ENCODE measurements at places on chromosomes 2 and 18.

DNA sequence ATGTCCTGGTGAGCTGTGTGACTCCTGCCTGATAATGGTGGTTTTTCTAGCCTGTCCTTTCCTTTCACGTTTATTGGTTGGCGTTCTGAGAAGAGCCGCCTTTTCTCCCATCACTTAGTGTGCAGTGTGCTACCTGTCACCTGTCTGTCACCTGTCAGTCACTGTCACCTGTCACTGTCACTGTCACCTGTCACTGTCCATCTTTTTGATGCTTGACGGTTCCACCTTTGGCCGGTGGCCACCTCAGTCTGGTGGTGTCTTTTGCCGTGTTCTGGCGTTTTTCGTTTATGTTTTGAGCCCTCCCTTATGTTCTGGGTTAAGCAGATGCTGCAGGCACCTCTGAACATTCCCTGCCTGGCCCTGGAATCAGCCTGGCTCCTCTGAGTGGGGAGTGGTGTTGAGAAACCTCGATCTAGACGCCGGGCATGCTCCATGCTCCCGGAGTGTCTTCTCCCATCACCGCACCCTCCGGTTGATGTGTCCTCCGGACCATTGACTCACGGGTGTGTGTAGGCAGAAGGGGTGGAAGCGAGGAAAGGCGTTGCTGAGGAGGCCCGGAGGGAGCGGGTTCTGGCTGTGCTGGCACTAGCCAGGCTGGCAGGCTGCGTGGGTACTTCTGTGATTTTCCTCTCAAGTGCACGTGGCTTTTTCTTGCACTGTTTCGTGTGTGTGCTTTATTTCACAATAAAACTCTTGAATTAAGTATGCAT lies 20.7 kb downstream of the DTYMK start:
- DNase-seq = peak; percentile 67

DNA sequence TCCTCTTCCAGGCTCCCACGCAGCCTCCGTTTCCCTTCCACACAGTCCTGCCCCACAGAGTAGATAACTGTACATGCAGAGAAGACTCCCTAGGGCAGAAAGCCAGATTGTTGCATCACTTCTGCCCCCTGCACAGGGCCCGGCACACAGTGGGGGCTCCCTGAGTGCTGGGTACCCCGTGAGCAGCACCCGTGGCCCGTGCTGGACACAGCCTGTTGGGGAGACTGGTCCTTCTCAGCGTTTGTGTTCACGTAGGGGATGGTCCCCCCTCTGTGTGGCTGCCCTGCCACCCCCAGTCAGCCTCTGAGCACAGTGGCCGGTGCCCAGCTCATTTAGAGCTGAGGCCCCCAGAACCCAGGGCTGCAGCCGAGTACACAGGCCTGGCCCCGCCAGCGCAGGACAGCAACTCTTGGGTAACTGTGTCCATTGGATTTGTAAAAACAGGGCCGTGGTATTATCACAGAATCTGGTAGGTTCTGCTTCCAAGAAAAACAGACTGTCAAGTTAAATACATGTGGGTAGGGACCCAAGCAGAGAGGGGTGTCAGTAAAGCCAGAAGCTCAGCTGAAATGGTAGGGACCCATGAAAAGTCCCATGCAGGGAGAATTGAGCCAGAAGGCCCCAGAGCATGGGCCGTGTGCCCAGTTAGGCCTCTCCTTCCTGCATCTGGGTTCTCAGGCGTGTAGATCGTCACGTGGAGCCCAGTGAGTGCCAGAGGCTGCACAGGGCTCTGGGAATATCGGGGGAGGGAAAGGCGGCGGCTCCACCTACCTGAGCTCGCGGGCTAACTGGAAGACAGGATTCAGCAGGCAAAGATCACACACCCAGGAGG lies 257.3 kb downstream of the ATAD2B start:
- no peak for DNase-seq

- no peak for DNase-seq
These were observed 72.8 kb downstream of the PLEKHA3 start for GRCh38 chr2:178553047-178553446.

- no peak for DNase-seq
These were observed 97.3 kb downstream of the RTP5 start for GRCh38 chr2:241966647-241967466.
